Breast epithelium (tissue), 4 donors: ENCODE measurements at places on chromosomes 6 and 20. TPM values are rescaled to one million over a fixed set of nuclear protein-coding genes. Genes with fewer than 3 reads are reported as not detected.

DNA sequence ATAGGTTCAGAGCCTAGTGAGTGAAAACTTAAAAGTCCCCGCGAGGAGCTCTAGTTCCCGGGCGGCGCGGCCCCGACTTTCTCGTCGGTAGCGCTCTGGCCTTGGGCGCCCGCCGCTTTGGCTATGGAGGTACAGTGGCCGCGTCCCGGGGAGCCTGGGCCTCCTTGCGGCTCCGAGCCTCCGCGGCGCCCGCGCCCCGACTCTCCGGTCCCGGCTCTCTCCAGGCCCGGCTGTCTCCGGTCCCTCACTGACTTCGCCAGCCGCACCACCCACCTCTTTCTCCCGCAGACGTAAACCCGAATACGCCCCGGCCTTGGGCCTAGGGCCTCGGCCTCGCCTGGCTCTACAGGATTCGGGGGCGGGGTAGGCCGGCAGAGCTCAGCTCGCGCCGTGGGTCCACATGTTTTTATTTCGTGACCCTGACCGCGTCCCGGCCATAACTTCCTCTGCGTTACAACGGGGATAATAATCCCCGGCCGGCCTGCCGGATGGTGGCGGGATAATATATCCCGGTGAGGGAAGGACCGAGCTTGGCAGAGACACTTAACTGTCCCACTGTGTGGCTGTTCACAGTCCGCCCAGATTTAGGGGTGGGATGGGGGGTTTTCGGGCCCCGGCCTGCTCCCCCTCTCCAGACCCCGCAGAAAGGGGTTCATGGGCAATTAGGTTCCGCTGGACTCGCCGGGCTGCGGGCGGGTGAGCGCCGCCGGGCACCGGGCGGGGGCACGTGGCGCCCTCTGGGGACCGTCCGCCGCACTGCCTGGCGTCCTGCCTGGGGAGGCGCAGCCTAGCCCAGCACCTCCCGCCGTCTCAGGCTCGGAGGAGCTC, 10.0 kb upstream of the TBX18 start:
- H3K27me3 ChIP-seq = no peaks in the 10 kb centered on the region
- H3K4me3 ChIP-seq = peak overlapping the region; percentile 73
- H3K4me1 ChIP-seq = no peaks in the 10 kb centered on the region
- H3K27ac ChIP-seq = peak overlapping the region; percentile 90

- H3K36me3 ChIP-seq = no peaks in the 10 kb centered on the region
- H3K4me1 ChIP-seq = no peaks in the 10 kb centered on the region
- H3K4me3 ChIP-seq = no peak overlapping the region
Observed at GRCh38 chr6:11848346-11848651, 69.7 kb upstream of the ADTRP start.

DOK5 gene
- total RNA-seq = 4.0 TPM

DNA sequence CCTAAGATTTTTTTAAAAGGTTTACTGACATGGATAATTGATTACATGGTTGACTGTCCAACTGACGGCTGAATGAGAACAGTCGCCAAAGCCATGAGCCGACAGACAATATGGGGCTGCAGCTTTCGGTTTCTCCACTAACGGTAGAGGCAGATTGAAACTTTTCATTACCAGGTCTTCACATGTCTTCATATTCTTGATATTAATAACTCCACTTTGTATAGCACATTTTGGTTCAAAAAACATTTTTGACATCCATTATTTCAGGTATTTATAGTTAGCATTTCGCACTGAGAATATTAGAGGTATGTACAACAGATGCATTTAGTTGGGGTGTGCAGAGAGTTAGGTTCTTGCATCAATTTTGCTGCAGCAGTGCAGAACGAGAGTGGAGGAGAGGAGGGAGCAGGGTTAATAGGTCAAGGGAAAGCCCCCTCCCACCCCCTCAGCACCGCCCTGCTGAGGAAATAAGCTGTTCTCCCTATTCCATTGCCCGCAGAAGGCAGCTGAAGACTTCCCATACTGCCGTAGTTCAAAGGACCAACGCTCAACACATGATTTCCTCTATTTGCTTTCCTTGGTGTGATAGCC, 73.6 kb upstream of the ADTRP start:
- no peak for DNase-seq
- no peak overlapping the region for H3K27ac ChIP-seq
- no peaks in the 10 kb centered on the region for H3K27me3 ChIP-seq
- no peaks in the 10 kb centered on the region for H3K36me3 ChIP-seq
